ENCODE measurements at places on chromosomes 13 and 19. TPM values are rescaled to one million over a fixed set of nuclear protein-coding genes. Genes with fewer than 3 reads are reported as not detected.

PSG6 gene
- total RNA-seq: not detected

ZNF442 gene
- 4.3 TPM for total RNA-seq

LIPE gene
- total RNA-seq: 54.9 TPM

PABPC3 gene
- not detected for total RNA-seq

ZSCAN5A gene
- total RNA-seq: 24.4 TPM

PSG2 gene
- not detected for total RNA-seq

C19orf38 gene
- total RNA-seq: 0.32 TPM

ZNF440 gene
- 5.4 TPM for total RNA-seq

KIR3DL1 gene
- not detected for total RNA-seq

ARHGAP45 gene
- 3.7 TPM for total RNA-seq

GRCh38 chr13:32147193-32147592 lies 115.6 kb downstream of the FRY start:
- no peak for DNase-seq

- DNase-seq: no peak
Observed at GRCh38 chr19:4144666-4145249, 8.7 kb upstream of the CREB3L3 start.

DNA sequence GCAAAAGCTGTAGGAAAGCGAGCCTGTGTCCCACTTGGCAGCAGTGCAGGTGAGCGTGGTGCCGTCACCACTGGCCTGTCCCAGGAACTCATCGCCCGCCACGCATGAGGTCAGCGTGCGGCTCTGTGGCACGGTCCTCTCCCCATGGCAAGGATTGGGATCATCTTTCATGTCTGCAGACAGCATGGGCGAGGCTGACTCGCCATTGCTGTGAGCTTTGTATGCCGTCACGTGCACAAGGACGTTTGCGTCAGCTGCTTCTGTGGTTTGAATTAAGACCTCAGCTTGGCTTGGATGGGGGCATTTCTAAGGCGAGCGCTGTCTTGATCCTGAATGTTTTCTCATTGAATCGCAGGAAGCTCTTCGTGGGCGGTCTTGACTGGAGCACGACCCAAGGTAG lies 9.8 kb downstream of the DAZAP1 start:
- DNase-seq: no peak

- DNase-seq: peak; percentile 87
Observed at GRCh38 chr13:109869312-109870237, 83.2 kb upstream of the IRS2 start.

- DNase-seq: no peak
Observed at GRCh38 chr13:101451641-101452040, 834 bp upstream of the ITGBL1 start.

- DNase-seq: no peak
Observed at GRCh38 chr19:42442833-42443232, at the start of gene CXCL17. CXCL17 (minus strand) TSS chr19:42442946; CDS start chr19:42442832, 114 bp downstream.

DNA sequence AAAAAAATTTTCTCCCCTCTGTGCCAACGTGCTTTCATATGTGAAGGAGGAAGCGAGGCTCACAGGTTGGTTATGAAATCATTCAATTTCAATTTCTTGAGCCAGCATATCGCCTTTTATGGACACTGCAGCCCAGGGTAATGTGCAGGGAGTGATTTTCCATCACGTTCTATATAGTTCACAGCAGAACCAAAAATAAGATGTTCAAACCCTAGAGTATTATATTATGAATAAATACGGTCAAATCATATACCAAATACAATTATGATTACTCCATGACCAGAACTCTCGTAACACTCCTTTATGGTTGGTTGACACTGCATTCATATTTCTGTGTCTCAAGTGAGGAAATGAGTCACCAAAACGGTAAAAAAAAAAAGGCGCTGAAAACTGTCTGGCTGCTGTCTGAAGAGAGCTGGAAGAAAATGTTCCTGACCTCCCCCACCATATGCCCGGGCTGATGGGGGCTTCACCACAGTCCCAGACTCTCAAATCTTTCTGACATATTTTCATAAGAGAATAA lies 75.8 kb upstream of the UBAC2 start:
- no peak for DNase-seq

DNA sequence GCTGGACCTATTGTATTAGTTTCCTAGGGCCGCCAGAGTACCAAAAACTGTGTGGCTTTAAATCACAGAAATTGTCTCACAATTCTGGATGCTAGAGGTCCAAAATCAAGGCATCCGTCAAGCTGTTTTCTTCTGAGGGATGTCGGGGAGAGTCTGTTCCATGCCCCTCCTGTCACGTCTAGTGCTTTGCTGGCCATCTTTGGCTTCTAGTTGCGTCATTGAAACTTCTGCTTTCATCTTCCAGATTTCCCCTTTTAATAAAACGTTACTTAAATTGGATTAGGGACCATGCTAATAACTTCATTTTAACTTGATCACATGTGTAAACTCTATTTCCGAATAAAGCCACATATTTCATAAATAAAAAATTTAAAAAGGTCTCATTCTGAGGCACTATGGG lies 47.5 kb downstream of the TRPM4 start:
- DNase-seq: no peak

GRCh38 chr13:83546476-83546875 lies 335.8 kb downstream of the SLITRK1 start:
- no peak for DNase-seq

- peak; percentile 95 for DNase-seq
Observed at GRCh38 chr19:2049741-2050348, 1.2 kb downstream of the MKNK2 start.

DNA sequence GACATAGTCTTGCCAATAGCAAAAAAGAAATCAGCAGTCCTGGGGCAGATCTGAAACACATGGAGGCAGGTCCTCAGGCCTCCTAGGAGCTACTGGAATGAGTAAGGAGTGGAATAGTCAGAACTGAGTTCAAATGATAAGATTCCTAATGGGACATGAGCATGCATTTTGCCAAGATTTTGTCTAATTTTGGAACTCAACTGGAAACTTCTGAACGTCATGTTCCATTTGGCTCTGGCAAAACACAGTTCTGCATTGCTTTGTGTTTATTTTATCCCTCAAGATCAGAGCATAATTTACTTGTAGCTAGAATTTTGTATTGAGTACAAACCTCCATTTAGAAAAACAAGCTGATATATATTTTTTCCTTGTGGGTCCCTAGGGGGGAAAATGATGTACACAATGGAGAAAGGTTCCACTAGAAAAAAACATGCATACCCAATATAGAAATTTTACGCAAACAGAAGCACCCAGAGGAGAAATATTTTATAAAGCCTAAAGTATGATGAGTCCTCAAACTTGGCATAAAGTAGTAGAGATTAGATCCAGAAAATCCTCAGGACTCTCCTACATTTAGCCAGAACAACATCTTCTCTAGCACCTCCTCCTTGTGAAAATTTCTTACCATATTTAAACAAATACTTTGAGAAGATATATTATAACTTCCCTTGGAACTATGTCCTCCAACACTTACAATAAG lies 149.0 kb upstream of the SERP2 start:
- no peak for DNase-seq

- DNase-seq: no peak
Observed at GRCh38 chr13:47094734-47095434, 198.0 kb upstream of the HTR2A start.

GRCh38 chr13:70756088-70756487 lies 647.8 kb upstream of the KLHL1 start:
- DNase-seq: no peak

DNA sequence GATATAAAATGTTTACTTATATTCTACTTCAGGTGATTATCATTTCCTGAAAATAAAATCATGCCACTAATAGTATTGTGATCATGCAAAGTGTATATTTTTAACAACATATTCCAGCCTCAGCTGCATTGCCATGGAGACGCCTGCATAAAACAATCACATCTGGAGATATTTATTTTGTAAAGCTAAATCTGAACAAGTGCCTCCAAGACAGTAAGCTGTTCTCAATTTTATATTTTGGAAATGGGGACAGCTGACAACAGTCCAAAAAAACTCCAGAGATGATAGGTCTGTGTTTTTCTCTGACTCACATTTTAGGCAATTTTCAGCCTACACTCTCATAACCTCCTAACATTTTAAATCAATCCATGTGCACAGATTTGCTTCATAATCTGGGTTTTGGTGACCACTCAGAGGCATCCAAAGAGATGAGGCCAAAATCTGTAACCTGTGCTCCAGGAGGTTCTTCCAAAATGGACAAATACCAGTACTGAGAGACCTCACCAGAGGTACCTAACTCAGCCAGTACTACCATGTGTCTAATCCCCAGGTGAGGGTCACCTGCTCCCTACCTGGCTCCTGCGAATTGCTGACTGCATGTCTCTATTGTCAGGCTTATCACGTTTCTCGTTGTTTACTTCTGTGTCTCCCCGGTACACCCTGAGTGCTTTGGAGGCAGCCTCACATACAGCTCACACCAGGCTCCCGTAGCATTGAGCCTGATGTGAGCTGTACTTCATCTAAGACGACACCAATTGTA lies 62.7 kb downstream of the COL4A1 start:
- no peak for DNase-seq

DNA sequence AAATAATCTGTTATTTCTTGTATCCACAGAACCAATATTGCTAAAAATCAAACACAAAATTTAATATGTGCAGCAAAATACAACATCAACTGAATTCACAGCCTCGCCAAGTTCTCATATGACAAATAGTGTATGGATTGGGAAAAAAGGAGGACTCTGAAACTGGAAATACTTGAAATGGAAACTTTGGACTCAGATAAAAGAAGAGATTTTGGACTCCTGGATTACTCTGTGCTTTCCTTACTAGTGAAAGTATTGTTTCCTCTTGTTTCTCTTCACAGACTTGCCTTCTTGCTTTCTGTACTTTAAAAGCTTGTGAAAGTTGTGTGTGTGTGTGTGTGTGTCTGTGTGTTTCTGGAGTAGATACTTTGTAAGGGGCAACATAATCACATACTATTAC lies 1596.3 kb downstream of the PCDH9 start:
- DNase-seq: no peak

GRCh38 chr13:44819245-44819644 lies 170.0 kb downstream of the NUFIP1 start:
- DNase-seq: no peak

DNA sequence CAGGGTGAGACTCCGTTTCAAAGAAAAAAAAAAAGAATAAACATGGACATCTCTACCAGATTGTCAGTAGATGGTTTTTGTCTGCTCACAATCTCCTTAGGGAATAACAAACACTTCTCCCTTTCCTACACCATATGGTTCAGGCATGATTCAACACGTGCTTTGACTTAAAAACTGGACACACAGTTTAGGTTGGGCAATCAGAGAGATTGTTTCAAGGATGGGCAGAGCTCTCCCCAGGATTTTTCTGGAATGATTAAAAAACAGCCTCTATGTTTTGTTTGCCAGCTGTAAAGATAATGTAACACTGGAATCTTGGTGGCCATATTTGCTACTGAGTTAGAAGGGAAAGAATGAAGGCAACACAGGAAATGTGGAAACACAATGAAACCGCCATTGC lies 150.1 kb upstream of the TSC22D1 start:
- DNase-seq: no peak

- DNase-seq: no peak
Observed at GRCh38 chr13:28014301-28014700, 25.8 kb upstream of the URAD start.

- no peak for DNase-seq
Observed at GRCh38 chr13:66359910-66360552, 870.1 kb downstream of the PCDH9 start.

DNA sequence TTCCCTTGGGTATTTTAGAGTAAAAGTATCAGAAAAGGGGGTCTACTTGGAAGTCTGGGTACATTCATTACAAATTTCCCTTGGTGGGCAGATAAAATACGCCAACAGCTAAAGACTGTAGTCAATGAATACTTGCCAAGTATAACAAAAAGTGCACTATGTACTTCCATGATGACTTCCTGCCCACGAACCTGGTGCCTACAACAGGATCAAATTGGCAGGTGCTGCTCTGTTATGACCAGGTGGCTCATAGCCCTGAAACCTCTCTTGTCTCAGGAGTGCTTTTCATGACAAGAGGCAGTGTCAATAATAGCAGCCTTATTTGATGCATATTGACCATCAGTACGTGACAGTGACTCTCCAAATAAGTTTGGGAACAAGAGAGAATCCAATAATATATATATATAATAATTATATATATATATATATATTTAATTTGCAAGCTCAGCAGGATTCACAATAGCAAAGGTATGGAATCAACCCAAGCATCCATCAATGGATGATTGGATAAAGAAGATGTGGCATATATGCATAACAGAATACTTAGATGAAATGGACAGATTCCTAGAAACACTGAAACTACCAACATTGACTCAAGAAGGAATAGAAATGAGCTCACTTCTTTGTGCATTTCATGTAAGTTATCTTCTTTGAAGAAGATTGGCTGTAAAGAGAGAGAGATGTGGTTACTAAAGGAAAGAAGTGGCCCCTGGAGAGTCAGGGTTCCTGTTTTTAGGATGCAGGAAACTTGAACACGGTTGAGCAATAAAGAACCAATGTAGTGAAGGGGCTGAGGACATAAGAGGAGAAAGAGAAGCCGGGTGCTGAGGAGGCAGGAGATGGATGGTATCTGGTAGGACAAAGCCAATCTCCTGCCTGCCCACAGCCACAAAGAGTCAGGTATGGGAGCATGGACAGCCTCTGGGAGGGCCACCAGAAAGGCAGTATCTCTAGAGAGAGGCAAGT lies 52.0 kb upstream of the GTF2F2 start:
- no peak for DNase-seq

DNA sequence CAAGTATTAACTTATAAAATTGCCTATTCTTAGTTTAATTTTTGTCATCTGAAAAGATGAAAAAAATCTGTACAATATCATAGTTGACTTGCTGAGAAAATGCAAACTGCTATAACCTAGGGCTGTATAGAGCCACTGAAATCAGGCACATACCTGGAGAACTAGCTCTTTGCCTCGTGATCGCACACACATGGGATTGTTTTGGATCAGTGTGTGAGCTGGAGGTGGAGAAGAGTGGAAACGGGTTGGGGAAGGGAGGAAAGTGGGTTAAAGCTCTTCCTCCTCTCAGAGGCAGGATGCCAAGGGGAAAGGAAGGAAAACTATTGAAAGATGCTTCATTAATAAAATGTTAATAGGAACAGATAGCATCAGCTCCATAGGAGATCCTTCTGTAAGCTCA lies 2.7 kb downstream of the MTUS2 start:
- DNase-seq: no peak

DNA sequence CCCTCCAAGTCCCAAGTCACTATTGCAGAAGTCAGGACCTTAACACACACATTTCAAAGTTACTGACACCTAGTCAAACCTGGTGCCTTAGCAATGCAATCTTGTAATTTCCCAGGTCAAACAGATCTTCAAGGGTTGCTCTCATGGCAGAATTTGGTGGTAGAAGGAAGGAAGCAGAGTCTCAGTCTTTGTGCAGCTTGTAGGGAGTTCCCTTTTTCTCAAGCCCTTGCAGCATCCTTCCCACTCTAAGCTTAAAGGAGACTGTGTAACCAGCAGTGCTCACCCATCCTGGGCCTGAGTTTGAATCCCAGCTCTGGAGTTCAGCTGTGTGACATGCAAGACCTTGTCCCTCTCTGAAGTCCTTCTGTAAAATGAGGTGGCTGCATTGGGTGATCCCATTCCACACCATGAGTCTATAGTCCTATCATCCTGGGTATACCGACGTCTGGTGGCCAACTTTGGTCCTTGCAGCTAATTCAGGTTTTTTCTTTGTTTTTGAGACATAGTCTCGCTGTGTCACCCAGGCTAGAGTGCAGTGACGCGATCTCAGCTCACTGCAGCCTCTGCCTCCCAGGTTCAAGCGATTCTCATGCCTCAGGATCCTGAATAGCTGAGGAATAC lies 9.8 kb downstream of the SIGLEC10 start:
- DNase-seq: no peak

GRCh38 chr19:51188227-51188559 lies 36.7 kb upstream of the CD33 start:
- DNase-seq: no peak

All from cardiac septum (tissue), 1 donor.